Mucosa of gallbladder (tissue), 1 donor: ENCODE measurements at places on chromosomes 12 and 14.

DNA sequence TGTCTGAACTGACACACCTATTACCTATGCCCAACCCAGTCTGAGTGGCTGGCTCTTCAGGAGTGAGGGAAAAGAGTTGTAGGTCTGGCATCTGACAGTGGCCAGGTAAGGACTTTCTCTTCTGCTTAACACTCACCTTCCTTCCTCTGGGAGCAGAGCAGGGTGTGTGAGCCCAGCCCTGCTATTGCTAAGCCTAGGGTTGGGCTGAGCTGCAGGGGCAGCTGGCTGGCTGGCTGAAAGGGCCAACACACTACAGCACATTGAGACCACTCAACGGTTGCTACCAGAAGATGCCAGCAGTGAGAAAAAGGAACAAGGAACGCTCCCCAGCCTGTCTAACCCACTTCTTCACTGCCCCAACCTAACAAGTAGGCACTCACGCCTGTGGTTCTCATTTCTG lies 201.2 kb downstream of the DPF3 start:
- no peak for DNase-seq

- DNase-seq = no peak
These were observed 12.2 kb downstream of the TEDC1 start for GRCh38 chr14:105503296-105503640.

DNA sequence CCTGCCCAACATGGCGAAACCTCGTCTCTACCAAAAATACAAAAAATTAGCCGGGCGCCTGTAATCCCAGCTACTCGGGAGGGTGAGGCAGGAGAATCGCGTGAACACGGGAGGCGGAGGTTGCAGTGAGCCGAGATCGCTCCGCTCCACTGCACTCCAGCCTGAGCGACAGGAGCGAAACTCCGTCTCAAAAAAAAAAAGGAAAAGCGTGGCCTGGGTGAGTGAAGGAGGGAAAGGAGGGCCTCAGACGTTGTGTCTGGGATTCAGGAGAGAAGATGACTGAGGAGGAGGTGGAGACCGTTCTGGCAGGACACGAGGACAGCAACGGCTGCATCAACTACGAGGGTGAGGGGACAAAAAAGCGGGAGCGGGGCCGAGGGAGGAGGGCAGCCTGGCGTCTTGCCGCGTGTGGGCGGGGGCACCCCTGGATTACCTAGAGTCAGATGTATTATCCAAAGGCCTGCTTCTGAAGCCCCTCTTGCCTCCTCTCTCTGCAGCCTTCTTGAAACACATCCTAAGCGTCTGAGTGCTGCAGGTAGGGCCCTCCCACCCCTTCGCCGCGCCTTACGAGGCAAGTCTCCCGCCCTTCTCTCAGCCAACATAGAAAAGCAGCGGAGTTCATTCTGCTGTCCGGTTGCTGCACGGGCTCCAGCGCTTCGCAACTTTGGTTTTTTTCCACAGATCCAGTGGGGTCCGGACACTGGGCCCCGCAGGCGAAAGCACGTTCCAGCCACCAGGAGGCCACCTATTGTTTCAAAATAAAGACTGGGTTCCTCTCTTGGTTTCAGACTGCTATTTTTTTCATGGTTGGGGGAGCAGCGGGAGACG lies 744 bp upstream of the MYL6 start:
- peak; percentile 79 for DNase-seq

DNA sequence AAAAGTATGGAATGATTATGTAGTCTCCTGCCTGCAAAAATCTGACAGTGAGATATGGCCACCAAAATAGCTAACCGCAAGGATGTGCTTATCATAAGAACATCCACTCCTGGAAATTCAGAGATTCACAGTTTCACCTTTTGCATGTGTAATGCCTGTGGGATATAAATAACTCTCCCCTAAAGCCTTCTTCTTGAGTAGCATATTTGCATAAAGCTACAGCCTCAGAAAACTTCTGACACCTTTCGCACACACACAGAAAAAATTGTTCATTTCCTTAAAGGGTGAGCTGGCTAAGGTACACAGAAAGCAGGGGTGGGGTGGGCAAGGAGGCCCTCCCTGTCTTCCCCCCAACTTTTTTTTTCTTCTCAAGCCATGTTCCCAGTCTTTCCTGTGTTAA lies 3.1 kb upstream of the IGF1 start:
- DNase-seq = no peak

- DNase-seq = no peak
These were observed 343.4 kb downstream of the GXYLT1 start for GRCh38 chr12:41801261-41801660.

GRCh38 chr12:105864316-105864715 lies 274.4 kb downstream of the NUAK1 start:
- DNase-seq = no peak

DNA sequence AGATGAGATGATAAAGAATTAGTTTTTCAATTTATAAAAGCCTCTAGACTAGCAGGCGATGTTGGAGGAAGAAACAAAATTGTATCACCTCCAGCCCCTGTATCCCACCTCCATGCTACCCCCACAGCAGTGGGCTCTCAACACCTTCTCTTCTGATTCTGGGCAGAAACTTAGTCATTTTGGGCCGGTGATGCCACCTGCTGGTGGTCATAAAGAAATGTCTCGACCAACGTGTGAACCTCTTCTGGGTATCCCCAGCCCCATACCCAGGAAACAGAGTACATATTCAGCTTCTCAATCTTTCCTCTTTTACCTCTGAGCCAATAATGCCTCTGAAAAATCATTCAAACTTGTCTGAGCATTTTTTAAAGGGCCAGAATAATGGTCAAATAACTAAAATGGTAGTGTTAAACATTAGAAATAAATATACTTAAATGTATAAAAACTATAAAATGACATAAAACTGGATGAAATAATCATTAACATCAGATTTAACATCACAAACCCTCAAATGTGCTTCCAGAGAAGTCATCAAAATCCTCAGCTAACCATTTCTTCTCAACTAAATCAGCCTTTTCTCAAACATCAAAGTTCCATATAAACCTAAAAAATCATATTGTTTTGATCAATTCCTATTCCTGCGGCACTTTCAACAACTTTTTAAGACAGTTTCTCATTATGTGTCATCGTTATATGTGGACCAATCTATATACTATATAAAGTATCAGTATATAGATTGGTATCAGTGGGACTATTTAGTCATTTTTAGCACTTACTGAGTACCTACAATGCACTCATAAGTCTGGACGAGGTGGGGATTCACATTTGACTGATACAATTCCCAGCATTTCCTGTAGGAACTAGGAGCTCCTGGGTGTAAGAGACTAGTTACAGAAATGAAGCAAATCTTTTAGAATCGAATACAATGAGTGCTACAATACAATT lies 69.4 kb downstream of the ATXN2 start:
- DNase-seq = peak; percentile 23

GRCh38 chr12:78275886-78276285 lies 445.2 kb downstream of the NAV3 start:
- no peak for DNase-seq

DNA sequence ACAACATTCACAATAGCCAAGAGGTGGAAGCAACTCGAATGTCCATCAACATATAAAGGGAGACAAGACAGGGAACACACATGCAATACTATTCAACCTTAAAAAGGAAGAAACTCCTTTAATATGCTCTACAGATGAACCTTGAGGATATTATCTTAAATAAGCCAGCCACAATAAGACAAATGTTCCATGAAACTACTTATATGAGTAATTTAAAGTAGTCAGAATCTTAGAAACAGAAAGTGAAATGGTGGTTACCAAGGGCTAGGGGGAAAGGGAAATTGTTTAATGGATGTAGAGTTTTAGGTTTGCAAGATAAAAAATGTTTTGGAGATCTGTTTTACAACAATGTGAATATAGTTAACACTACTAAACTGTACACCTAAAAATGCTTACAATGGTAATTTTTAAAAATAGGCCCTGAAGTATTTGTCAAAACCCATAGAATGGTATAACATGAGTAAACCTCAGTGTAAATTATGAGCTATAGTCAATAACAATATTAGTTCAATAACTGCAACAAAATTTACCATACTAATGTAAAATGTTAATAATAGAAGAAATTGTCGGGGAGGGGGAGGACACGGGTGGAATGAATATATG lies 71.1 kb downstream of the EGLN3 start:
- DNase-seq = no peak

DNA sequence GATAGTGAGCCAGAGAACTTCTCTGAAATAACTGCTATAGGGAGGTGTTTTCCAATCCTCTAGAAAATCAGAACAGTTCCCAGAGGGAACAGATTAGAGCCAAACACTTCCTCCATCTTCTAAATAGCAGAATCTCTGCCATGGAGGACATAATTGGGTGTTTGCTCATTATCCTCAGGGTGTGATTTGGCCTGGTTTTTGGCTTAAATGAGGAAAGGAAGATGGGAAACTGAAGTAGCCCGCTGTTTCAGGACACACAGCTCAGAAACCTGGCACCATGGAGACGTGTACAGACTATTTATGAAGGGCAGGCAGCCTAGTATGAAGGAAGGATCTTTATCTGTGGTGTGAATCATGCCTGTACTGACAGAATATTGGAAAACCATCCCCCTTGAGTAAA lies 231.7 kb upstream of the PRKD1 start:
- no peak for DNase-seq

DNA sequence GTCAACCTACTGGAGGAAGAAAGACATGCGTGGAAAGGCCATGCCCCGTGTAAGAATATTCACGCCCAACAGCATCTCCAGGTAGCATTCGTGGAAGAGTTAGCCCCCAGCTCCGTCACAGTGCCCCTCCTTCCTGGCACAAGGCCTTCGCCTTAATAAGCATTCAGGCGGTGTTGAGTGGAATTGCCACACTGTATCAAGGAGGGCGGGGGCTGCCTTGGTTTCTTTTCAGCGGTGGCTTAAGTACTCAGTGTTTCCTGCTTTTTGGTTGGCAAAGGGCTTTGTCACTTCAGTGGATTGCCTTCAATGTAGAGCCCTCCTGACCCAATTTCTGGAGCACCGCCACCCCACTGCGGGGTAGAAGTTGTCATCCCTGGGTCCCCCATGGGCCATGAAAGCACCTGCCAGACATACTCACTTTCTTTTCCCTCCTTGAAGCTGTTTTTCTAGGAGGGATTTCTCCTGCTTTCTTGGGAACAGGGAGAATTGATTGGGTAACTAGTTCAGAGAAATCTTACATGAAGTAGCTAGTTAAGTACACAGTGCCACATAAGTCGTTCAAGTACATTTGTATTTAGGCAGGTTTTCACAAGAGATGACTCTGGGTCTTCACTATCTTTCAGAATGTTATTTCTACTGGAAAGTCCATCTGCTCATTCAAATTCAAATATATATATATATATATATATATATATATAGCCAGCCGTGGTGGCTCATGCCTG lies 65.5 kb upstream of the STON2 start:
- no peak for DNase-seq
